Amygdala (tissue), 56 donors: ENCODE measurements at places on chromosomes 7 and 10.

GRCh38 chr7:54109501-54109900 lies 432.7 kb upstream of the VSTM2A start:
- no peak for DNase-seq

- no peak for DNase-seq
These were observed 160.9 kb upstream of the CSTF2T start for GRCh38 chr10:51860257-51860656.

GRCh38 chr10:80500572-80501380 lies 36.9 kb upstream of the SH2D4B start:
- DNase-seq: no peak

DNA sequence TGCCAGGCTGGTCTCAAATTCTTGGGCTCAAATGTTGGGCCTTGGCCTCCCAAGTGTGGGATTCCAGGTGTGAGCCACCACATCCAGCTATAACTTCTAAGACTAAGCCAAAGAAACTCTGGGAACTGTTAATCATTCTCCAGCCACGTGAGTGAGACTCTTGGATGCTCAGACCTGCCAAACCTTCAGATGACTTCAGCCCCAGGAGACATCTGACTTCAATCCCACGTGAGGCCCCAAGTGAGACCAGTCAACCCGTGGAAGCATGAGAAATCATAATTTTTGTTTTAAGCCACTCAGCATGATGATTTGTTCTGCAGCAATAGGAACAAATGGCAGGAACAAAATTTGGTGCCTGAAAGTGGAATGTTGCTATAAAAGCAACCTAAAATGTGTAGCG lies 4.3 kb upstream of the PCBD1 start:
- no peak for DNase-seq

- DNase-seq: no peak
These were observed 98.2 kb downstream of the KIAA1217 start for GRCh38 chr10:24307116-24307515.

- no peak for DNase-seq
These were observed 78.3 kb downstream of the ATRNL1 start for GRCh38 chr10:115171392-115171960.

DNA sequence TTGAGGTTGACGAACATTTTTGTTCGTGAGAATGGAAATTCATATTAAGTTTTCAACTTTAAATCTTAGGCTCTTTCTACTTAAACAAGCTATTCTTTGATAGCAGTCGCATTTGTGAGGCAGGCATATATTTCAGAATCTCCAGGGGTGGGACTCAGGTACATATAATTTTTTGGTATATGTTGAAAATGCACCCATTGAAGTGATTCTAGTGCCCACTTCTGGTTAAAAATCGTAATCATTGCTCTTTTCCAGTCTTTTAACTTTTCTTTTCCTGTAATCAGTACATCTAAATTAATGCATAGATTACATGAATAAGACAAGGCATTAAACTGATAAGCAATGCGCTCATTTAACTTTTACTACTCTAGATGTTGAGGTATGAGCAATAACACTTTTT lies 67.8 kb downstream of the ZNRF2 start:
- DNase-seq: no peak

GRCh38 chr10:91389636-91390512 lies 20.3 kb upstream of the HECTD2 start:
- DNase-seq: no peak

GRCh38 chr7:82343716-82344115 lies 99.9 kb downstream of the CACNA2D1 start:
- no peak for DNase-seq

DNA sequence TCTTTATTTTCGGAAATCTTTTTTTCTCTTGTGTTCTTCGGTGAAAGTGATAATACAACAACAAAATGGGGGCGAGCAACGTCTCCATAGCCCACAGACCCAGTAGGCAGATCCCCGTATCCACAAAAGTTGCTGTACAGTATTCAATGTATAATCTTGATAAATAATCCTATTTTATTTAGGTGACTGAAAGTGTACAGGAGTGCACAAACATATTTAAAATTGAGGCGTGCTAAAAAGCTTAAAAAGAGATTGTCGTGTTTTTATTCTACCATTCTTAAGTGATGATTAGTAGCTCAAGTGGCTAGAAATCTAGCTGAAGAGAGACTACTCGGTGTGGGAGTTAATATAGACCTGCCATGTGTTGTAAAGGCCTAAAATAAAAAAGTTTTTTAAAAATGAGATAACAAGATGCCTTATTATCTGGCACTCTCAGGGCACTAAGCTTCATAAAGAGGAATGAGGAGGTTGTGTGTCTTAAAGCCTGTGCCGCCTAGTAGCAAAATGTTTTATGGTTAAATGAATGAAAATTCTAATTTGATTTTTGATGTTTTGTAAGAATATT lies 1.6 kb downstream of the CAPZA2 start:
- no peak for DNase-seq

DNA sequence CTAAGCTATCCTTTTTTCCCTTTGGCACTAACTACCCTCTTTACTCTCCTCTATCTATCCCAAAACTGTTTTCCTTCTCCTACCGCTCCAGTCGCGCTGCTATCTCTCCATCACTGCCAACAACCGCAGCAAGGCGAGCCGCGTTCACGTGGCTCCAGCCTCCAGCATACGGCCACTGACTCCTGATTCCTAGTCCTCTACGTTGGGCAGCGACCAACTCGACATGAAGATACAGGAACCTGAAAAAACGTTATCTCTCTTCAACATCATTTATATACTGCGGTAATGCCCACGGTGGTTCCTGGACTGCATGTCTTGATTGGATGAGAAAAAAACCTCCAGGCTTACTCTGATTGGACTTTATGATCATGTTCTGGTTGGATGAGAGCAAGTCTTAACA lies 129.5 kb downstream of the ZNF716 start:
- DNase-seq: no peak

GRCh38 chr7:106372126-106372525 lies 87.3 kb upstream of the NAMPT start:
- no peak for DNase-seq

DNA sequence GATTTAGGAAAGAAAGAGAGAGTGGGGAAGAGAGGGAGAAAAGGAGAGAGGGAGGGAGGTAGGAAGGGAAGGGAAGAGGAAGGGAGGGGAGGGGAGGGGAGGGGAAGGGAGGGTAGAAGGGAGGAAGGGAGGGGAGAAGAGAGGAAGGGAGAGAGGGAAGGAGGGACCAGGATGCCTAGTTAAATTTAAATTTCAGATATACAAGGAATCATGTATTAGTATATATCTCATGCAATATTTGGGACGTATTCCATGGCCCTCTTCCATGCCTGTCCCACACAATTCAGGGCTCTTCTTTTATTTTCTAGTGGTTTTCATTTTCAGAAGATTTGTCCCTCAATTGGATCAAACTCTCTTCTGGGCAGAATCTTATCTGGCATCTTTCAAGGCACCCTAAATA lies 172.4 kb upstream of the PRR15 start:
- DNase-seq: no peak

- no peak for DNase-seq
These were observed 77.2 kb upstream of the PCBD1 start for GRCh38 chr10:70965566-70965965.

DNA sequence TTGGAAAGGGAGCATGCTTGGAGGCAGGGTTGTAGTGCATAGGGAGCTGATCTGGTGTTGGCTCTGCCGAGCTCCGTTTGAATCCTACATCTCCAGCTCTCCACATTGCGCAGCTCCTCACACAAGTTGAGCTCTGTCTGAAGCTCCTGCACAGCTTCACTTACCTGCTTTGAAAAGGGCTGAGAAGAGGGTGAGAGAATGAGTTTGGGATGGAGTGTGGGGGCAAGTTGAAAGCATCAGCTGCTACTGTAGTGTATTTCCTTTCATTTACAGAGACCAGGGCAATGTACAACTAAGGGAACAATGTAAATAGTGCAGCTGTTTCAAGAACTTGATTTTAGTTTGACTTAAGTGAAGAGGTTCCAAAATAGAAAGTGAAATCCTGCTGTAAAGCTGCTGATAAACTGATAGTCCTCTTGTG lies 88.5 kb downstream of the VTI1A start:
- no peak for DNase-seq

DNA sequence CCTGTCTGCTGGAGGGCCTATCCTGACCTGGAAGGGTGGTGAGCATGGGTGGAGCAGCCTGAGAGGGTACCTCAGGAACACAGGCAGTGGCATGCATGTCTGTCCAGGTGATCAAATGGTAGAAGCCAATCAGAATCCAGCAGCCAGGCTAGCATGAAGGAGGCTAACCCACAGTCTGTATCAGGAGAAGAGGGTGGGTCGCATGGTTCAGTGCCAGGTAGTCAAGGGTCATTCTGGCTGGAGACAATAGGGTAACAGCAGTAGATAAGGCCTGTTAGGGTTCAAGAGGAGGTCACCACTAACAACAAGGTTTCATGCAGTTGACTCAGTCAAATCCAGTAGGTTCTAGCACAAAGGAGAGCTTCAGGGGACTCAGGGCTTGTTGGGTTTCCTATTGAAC lies 10.4 kb downstream of the ALDH18A1 start:
- DNase-seq: no peak

DNA sequence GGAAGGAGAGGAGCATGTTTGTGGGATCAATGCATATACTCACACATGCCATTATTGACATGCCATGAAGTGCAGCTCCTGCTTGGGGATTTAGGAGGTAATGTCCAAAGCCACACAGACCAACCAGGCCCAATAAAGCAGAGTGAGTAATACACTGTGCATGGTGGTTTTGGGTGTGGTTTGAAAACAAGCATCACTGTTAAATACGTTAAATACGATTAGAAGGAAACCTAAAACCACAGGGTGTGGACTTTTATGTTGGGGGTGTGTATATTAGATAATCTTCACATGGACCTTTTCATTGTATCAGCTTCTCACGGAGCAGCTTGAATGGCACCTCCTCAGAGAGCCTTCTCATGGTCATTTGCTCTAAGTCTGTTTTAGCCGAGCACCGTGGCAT lies 10.4 kb upstream of the EIF3A start:
- no peak for DNase-seq

DNA sequence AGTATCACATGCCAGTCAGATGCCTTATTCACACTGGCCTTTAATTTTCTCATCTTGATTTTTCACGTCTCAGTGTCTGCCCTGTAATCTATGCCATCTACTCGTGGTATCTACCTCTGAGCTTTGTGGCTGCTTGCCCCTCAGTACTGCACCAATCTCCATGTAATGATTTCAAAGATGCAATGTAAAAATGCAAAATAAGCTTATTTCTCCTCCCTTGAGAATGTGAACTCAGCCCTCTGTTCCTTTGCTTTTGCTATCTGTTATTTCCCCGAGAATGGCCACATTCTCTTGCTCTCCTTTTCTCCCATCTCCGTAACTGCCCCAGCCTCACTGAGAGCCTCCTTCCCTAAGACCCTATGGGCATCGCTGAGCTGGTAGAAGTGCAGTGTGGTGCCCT lies 317.5 kb downstream of the SFMBT2 start:
- no peak for DNase-seq

DNA sequence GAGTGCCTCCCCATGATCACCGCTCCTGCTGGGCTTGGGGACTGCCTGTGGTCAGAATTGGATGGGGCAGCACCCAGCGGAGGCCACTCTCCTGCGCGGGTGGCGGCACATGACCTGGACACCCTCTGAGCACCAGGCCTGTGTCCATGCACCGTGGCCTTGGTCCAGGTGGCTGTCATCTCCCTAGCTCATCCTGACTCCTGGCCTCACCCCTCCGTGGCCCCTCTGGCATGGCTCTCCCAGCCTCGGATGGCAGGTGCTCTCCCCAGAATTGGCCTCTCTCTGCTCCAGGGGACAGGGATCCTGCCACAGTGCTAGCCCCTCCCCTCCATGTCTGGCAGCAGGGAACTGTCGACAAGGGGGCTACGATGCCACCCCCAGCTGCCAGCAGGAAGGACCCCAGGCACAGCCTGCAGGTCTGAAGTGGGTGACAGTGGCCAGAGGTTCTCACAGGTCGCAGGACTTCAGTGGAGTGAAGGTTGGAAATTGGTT lies 37.2 kb upstream of the BTBD16 start:
- DNase-seq: no peak

- peak; percentile 78 for DNase-seq
These were observed 27.4 kb upstream of the GDI2 start for GRCh38 chr10:5840314-5841307.

GRCh38 chr10:132407243-132407746 lies 10.3 kb downstream of the PWWP2B start:
- DNase-seq: no peak

- DNase-seq: no peak
These were observed 264.3 kb downstream of the ADK start for GRCh38 chr10:74415146-74415839.

DNA sequence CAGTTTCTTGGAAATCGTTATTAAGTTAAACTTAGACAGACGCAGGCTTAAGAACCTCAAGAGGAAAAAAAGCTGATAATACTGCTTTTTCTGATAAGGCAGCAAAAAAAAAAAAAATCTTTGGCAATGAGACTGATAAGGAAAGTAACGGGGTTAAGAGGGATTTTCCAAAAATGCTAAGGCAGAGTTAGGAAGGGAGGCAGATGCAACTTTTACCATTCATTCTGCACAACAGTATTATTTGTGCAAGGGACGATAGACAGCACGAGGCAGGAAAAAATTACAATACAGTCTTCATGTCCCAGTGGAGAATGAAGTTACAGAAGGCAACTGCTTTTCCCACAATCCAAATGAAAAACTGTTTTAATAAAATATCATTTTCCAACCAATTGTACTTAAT lies 194.0 kb downstream of the DOCK4 start:
- no peak for DNase-seq

DNA sequence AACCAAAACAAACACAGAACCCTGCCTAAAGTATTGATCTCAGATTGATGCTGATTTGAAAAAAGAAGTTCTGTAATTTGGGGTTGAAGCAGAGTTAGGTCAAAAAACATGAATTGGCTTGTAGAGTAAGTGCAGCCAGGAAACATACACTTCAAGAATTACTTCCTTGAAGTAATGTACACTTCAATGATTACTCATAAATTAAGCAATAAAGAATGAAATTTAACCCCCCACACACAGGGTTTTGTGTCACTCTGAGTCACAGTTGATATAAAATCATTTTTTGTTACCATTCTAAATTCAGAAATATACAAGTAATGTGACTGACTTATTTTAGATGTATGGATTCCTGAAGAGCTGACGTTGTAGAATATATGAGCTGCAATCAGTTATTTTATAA lies 622.2 kb downstream of the POM121L12 start:
- DNase-seq: no peak

DNA sequence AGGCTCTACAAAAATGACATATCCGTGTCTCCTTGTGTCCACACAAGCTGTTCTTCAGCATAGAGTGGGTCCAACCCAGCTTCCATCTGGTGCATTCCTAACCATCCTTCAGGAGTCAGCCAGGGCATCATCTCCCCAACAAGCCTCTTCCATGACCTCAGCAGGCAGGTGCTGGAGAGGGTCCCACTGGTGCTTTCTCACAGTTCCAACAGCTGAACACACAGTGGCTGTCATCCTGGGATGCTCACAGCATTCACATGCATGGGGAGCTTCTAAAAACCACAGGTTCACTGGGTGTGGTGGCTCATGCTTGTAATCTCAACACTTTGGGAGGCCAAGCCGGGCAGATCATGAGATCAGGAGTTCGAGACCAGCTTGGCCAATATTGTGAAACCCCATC lies 6.4 kb upstream of the CYP3A4 start:
- DNase-seq: no peak

- DNase-seq: no peak
These were observed 8.5 kb downstream of the UCN3 start for GRCh38 chr10:5373307-5373706.
